ENCODE measurements at places on chromosomes 3 and 15.

DNA sequence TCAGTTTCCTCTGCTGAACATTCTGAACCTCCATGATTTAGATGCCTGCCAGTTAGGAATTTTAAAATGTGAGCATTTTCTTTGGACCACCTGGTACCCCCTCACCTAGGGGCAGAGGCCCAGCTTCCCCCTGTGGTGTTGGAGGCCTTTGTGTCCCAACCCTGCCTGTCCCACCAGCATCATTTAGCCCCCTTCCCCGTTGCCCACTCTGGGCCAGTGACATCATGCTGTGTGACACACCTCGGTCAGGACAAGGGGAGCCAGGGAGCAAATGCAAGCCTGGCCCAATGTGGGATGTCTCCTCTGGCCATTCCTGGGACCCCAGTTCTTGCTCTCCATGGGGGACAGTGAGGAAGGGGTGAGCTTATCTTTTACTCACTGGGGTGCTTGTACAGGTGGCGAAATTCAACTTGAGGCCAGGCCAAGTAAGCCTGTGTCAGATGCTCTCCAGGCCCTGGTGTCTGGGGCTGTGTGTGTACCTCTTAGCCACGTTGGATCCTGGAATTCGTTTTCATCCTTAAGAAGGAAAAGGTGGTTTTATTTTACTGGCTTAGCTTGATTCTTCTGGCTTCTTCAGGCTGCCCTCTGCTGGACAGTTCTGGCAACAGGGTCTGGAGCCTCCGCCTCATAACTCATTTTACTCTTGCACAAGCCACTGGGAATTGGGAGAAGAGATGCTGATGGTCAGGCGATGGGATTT is 49.7 kb upstream of the MYZAP start:
- peak; percentile 41 for DNase-seq

DNA sequence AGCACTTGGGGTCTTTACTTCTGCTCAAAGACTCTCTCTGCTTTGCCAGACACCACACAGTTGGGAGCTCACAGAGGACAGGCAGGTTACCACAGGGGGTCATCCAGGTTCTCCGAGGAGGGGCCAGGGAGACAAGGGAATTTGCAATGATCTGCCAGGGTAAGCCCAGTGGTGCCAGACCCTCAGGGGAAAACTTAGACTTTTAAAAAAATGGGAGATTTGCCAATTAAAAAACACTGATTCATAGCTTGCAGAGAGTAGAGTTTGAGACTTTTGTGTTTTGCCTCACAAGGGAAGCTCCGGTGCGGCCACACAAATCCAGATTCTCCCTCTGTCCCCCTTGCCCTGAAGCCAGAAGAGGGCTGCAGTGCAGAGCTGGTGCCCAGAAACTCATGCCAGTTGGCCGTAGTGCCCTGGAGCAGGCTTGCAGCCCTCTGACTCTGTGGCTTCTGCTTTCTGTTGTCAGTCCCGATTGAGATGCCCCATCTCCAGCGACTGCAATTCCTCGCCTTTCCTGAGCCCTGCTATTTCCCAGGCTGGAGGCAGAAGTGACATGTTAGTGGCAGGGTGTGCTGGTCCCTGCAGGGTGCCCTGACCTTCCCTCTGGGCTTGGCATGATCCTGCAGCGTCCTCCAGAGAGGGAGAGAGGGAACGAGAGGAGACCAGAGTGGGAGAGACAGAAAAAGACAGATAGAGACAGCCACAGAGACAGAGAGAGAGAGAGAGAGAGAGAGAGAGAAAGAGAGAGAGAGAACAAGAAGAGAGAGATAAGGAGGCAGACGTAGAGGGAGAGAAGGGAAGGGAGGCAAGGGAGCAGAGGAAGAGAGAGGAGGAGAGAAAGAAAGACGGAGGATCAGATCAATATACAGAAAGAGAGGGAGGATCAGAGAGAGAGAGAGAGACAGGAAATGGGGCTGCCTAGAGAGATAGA is 46.0 kb downstream of the RHCG start:
- no peak for DNase-seq

DNA sequence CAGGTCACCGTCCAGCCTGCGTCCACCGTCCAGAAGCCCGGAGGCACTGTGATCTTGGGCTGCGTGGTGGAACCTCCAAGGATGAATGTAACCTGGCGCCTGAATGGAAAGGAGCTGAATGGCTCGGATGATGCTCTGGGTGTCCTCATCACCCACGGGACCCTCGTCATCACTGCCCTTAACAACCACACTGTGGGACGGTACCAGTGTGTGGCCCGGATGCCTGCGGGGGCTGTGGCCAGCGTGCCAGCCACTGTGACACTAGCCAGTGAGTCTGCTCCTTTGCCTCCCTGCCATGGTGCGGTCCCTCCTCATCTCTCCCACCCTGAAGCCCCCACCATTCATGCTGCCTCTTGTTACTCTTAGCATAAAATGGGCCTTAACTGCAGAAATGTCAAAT is 39.2 kb downstream of the BOC start:
- no peak for DNase-seq

DNA sequence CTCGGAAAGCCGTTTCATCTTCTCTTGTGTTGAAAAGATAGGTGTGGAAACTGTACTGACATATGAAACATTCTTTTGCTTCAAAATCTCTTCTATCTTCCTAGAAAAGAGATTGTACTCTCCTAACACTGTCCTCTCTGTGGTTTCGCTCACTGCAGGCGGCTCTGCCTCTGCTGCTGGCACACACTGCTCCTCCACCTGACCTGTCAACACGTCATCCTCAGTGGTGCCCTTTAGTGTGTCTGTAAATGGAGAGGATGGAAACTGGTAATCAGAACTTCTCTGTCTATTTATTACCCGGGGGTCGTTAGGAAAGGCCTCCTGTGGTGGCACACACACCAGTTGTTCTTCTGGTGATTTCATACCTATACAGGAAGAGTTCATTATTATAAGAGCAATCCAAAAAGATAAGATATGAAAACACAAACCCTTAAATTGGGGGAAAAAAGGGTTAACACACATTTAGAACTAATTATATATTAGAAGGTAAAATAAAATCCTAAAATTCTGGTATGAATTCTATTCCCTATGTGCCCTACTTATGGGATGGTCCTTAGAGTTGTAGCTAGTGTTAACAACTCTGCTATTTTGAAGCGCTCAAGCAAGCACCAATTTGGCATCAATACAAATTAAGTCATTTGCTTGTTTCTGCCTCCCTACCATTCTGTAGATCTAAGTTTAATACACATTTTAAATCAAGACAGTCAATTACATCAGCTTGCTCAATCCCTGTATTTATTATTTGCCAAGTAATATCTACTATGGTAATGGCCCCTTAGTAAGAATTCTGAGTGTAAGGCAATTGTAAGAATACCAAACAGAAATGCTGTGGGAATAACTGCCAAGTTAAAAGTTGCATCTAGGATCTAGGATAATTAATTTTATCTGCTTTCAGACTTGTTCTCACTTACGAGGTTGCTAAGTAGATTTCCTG is 49.2 kb downstream of the TASOR start:
- DNase-seq: no peak

GRCh38 chr15:77069521-77070121 is 1.3 kb downstream of the TSPAN3 start:
- DNase-seq: no peak

DNA sequence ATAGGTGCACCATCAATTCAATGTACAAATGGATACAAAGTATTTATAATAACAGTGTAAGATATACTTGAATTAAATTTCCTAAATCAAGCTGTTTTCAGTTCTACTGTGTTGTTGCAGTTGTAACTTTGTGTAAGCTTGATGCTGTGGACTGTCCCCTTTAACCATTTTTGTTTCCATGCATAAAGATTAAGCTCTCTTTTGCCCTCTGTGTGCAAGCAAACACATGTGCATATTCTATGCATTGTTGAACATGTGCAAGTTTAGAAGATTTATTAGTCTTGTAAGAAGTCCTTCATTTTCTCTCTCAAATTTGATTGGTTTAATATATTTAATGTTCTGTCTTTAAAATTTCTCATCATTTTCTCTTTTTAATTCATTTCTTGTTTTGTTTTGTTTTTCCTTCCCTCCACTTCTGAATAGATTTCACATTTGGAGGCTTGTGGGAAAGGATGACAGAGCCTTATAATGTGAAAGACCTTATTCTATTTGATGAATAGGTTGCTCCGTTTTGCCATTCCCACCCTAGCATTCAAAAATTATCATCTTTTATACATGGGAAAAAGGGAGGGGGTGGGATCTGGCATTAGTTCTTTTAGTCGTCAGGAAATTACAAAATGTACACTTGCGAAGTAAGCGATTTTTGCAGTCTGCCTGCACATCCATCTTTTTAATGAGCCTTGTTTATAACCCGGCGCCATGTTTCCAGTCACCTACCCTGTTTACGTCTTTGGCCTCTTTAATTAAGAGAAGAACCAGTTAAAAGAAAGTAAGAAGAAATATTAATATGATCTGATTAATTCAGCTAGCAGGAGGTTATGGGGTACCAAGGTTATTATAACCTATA is 961.5 kb upstream of the NR2F2 start:
- DNase-seq: no peak

Data from COR-L47 (cell line).